ENCODE measurements at places on chromosomes 2 and 18.
A peak's percentile ranks its signal among the peaks of the same experiment; 100 is the strongest.

- no peak for DNase-seq
Measured at GRCh38 chr2:25822190-25823117, 55.8 kb downstream of the ASXL2 start.

- peak; percentile 83 for DNase-seq
Measured at GRCh38 chr2:190835303-190835930, 45.2 kb upstream of the GLS start.

DNA sequence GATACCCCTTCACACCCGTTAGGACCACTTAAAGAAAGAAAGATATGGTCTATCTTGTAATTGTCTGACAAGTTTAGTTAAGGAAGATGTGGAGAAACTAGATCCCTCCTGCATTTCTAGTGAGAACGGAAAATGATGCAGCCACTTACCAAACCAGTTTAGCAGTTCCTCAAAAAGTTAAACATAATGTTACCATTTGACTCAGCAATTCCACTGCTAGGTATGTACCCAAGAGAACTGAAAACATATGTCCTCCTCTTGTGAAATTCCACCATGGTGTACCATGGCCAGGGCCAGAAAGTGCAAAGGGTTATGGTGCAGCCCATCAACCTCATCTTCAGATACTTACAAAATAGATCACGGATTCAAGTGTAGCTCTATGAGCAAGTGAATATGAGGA is 79.0 kb upstream of the ID2 start:
- DNase-seq, result no peak

GRCh38 chr2:143758629-143759330 is 629.6 kb downstream of the ARHGAP15 start:
- no peak for DNase-seq

GRCh38 chr2:72991980-72992733 is 74.8 kb downstream of the EMX1 start:
- peak; percentile 53 for DNase-seq

DNA sequence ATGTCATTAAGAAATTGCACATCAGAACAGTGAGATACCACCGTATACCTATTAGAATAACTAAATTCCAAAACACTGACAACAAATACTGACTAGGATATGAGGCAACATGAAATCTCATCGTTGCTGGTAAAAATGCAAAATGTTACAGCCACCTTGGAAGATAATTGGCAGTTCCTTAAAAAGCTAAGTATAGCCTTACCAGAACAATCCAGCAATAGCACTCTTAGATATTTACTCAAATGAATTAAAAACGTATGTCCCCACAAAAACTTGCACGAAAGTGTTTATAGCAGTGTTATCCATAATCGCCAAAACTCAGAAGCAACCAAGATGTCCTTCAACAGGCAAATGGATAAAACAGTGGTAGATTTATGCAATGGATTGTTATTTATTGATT is 241.7 kb downstream of the EPHA4 start:
- DNase-seq, result no peak

DNA sequence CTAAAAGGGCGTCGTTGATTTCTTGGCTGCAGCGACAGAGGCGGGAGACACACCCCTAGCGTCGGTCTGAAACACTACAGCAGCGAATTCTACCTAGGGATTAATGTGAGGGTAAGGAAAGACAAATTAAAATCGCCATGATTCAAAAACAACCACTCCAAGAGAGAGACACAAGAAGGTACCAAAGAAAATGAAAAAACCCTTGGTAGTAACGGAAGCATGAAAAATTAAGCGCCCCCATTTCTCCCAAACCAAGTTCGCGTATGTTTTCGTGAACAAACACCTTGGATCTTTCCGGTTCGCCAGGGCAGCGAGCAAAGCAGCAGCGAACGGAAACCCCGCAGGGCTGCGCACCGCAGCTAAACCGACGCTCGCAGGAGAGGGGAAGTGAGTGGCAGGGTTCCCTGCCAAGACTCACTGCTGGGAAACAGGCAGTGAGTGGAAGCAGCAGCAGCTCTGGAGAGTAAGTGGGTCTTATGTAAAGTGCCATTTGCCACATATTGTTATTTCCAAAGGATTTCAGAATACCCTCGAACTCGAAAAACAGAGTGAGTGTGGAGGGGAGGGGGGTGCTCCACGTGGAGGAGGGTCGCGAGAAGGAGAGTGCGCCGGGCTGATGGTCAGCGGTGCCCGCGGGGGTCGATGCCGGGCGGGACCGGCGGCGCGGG is 1.0 kb downstream of the PPP3R1 start:
- peak; percentile 78 for DNase-seq

DNA sequence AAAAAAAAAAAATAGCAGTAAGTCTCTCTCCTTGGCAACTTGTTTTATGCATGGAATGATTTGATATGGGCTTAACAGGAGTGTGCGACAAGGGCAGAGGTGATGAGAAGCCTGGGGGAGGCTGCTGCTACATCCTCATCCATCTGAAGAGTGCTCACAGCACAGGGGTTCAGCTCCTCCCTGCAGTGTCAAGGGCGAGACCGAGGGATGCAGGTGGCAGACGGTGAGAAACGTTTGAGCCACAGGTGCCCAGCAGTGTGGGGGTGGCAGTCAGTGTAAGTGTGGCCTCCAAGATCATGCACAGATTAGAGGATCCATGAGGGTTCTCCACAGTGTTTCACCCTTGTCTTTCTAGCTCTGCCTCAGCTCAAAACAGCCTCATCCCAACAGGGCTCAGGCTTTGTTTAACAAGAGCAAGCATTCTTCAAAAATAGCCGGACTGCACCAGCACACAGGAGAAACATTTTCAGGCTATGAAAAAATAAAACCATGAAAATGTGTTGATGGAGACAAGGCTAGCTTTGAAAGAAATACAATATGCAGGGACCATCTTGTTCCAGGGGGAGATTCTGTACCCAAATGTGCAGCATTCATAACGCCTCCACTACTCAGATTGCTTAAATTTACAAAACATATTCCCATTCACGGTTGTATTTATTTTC is 324.5 kb upstream of the MYT1L start:
- DNase-seq, result no peak

- DNase-seq, result no peak
Measured at GRCh38 chr2:100135415-100135814, 7.0 kb downstream of the AFF3 start.

GRCh38 chr2:118971245-118972122 is 29.5 kb downstream of the MARCO start:
- DNase-seq, result no peak

DNA sequence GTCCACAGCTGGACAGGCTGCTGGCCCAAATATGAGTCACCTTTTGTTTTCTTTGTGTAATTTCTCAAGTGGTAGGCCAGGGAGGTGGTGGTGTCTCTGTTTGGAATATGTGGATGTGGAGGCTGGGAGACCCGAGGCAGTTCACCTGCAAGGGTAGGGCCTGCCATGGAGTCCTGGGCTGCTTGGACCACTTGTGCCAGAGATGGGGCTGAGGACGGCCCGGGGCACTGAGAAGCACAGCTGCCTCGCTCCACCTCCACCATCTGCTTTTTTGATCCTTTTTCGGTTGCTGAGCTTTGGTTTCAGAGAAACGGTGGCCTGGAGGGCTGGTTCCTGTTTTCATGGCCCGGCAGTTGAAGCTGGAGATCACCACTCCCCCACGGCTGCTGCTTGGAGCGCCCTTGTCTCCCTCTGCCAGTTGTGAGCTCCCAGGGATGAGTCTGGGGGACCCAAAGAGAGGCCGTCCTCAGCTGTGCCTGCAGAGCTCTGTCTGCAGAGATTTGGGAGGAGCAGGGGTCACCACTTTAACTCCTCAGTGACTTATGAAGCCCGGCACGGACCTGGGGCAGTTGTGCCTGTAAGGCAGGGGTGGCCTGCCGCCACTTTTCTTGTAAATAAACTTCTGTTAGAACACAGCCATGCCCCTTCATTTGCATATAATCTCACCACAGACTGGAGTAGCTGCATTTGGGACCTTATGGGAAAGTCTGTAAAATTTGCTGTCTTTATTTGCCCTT is 67.6 kb upstream of the MCFD2 start:
- DNase-seq, result no peak

DNA sequence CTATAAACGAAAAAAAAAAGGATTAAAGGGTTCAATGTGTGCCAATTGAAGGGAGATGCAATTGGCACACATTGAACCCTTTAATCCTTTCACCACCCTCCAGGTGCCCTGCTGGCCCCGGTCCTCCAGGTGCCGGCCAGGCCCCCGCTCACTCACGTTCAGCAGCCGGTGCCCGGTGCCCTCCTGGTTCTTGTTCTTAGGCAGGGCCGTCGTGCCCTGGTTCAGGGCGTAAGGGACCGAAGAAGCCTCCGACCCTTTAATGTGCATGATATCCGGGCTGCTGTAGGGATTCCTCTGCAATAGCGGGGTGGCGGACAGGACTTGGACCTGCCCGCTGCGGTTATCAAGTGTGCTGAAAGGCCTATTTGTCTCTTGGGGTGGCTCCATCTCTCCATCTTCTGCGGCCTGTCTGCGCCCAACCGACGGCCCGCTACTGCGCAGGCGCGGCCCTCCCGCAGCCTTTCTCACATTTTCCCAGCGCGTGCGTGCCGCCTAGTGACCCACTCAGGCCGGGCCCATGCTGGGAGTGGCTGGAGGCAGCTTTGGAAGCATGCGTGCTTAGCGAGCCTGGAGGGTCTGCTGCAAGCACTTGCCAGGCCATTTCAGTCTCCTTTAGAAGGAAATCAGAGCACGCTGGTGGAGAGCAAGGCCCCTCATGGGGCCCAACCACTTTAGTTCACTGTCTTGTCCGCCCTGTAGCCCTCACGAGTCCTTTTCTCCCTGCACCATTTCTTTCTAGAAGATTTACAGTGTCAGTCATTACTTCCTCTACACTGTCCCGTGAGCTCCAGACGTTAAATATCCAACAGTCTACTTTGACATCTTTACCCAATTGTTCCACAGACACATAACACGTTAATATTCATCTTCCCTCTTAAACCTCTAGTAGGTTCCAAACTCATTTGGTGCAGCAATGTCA is 24.3 kb downstream of the TMEM237 start:
- peak; percentile 75 for DNase-seq

GRCh38 chr2:152962446-152962845 is 244.0 kb downstream of the ARL6IP6 start:
- no peak for DNase-seq

DNA sequence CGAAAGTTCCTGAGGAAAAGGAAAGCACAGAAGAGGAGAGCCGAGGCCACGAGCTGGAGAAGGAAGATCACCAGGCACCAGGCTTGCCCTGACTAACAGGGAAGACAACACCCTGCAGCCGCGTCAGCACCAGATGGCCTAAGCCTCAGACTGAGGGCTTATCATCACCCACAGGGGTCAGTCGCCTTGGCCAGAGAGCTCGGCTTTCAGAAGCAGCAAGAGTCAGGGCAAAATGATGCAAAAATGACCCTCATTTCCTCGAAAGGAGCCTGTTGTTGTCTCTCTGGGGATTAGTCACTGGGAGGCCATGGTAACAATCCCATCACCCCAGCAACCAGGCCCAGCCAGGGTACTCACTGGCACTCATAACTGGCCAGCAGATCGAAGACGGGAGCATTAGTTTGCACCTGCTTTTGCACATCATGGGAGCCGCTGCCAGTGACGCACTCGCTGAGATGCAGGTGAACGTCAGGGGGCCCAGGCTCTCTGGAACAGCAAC is 42.7 kb upstream of the ZFP36L2 start:
- peak; percentile 98 for DNase-seq

GRCh38 chr2:8437228-8437948 is 244.5 kb upstream of the ID2 start:
- DNase-seq, result no peak

GRCh38 chr2:73089270-73090030 is 17.9 kb upstream of the SFXN5 start:
- peak; percentile 89 for DNase-seq

DNA sequence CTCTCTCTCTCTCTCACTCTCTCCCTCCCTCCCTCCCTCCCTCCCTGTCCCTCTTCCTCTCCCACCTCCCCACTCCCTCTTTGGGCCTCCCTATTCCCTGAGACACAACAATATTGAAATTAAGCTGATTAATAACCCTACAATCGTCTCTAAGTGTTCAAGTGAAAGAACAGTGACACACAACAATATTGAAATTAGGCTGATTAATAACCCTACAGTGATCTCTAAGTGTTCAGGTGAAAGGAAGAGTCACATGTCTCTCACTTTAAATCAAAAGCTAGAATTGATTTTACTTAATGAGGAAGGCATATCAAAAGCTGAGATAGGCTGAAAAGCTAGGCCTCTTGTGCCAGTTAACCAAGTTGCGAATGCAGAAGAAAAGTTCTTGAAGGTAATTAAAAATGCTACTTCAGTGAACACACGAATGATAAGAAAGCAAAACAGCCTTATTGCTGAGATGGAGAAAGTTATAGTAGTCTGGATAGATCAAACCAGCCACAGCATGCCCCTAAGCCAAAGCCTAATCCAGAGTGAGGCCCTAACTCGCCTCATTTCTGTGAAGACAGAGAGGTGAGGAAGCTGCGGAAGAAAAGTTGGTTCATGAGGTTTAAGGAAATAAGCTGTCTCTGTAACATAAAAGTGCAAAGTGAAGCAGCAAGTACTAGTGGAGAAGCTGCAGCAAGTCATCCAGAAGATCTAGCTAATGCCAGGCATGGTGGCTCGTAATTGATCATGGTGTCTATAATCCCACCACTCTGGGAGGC is 21.3 kb downstream of the MALT1 start:
- no peak for DNase-seq

- DNase-seq, result no peak
Measured at GRCh38 chr18:35841283-35841682, 131.2 kb upstream of the RMP24 start.

DNA sequence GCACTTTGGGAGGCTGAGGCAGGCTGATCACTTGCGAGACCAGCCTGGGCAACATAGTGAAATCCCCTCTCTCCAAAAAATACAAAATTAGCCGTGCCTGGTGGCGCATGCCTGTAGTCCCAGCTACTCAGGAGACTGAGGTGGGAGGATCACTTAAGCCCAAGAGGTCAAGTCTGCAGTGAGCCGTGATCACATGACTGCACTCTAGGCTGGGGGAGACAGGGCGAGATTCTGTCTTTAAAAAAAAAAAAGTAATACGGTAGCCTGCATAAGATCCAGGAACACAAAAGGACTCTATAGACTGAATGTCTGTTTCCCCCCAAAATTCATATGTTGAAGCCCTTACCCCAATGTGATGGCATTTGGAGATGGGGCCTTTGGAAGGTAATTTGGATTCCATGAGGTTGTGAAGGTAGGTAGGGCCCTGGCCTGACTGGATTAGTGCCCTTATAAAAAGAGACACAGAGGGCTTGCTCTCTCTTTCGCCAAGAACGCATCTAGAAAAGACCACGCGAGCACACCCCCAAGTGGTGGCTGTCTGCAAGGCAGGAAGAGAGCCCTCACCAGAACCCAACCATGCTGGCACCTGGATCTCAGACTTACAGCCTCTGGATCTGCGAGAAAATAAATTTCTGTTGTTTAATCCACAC is 17.0 kb downstream of the MBOAT2 start:
- DNase-seq, result no peak

- DNase-seq, result no peak
Measured at GRCh38 chr18:44719519-44720060, 38.9 kb downstream of the SETBP1 start.

- DNase-seq, result no peak
Measured at GRCh38 chr2:212730994-212731393, 192.4 kb upstream of the ERBB4 start.

- DNase-seq, result no peak
Measured at GRCh38 chr2:64120928-64121327, 23.3 kb downstream of the PELI1 start.

- DNase-seq, result no peak
Measured at GRCh38 chr2:45950606-45951005, 299.1 kb downstream of the PRKCE start.

- no peak for DNase-seq
Measured at GRCh38 chr2:60440079-60440766, 113.2 kb downstream of the BCL11A start.

Data from coronary artery (tissue), 2 donors.